Activated B cell treated with CpG ODN at 0.5 μM for 24 hours (primary cell): ENCODE measurements at places on chromosomes 7 and 10. TPM values are rescaled to one million over a fixed set of nuclear protein-coding genes. Genes with fewer than 3 reads are reported as not detected.

- no peaks in the 10 kb centered on the region for H3K27me3 ChIP-seq
- no peak overlapping the region for H3K4me3 ChIP-seq
- H3K4me1 ChIP-seq: no peaks in the 10 kb centered on the region
- no peaks in the 10 kb centered on the region for H3K36me3 ChIP-seq
- no peak overlapping the region for H3K27ac ChIP-seq
- no peak for DNase-seq
Measured at GRCh38 chr10:75050149-75050919, 61.1 kb upstream of the SAMD8 start.

DNA sequence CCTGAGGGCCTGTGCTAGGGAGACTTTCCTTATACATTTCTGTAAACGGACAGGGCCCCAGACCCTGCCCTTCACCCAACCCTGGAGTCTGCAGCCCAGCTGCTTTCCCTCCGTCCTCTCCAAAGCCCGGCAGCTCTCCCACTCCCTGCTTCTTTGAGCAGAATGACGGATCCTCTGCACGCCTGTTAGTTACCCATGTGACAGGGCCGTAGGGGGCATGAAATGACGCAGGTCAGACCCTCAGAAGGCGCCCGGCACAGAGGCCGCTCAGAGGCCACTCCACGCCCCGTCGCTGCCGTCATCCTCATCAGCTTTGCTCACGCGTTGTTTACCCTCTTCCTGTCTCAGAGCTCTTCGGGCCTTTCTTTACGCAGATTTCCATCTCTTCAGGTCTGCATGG is 60.2 kb upstream of the MKRN1 start:
- peaks cover 2% of the 10 kb centered on the region for H3K27me3 ChIP-seq
- H3K4me1 ChIP-seq: peaks cover 25% of the 10 kb centered on the region
- no peak overlapping the region for H3K4me3 ChIP-seq

GRCh38 chr7:111931016-111931517 is 275.1 kb downstream of the DOCK4 start:
- no peaks in the 10 kb centered on the region for H3K27me3 ChIP-seq
- DNase-seq: no peak
- no peaks in the 10 kb centered on the region for H3K36me3 ChIP-seq
- no peak overlapping the region for H3K27ac ChIP-seq

DNA sequence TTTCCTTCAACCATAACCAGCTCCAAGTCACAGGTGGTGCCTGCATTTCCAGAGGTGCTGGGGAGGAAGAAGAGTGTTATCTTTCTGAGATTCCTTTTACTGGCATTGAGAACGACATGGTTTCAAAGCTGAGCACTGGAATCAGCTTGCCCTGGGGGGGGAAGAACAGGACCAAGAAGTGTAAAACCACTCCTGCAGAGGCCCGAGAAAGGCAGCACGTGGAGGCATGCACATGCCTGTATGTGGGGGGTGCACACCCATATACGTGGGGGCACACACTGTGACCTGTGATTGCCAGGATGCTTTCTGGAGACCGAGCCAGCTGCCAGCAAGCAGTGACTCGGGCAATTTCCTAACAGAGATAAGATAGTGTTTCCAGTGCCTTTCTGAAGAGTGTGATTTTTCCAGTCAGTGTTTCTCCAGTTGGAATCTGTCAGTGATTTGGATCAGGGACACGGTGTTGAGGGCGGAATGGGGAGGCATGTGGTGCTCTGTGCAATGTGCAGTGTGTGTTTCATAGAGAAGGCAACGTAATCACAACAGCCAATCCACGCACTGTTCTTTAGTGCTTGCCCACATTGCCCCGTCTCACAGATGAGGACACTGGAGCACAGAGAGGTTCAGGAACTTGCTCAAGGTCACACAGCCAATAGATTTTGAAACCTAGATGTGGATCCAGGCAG is 4.2 kb downstream of the LRRC27 start:
- H3K27me3 ChIP-seq: no peaks in the 10 kb centered on the region
- H3K4me1 ChIP-seq: peaks cover 52% of the 10 kb centered on the region
- H3K27ac ChIP-seq: peak overlapping the region; percentile 64

GRCh38 chr7:93629291-93629801 is 54.8 kb upstream of the CALCR start:
- H3K27me3 ChIP-seq: peaks cover 8% of the 10 kb centered on the region
- DNase-seq: no peak
- no peaks in the 10 kb centered on the region for H3K36me3 ChIP-seq

DNA sequence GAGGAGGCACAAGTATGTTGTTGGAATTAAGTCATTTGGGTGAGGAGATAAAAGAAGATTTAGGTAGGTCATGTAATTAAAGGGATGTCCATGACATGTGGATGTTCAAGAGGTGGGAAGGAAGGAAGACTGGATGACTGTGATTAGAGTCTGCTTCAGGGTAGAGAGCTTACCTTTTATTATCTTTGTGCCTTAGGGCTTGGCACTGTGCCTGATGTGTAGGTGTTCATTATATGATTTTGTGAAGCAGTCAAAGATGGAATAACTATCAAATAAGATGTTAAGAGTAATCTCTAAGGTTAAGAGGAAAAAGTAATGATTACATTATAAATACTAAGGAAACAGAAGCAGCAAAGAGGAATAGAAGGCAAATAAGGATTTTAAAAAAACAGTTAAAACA is 97.8 kb downstream of the CDK14 start:
- H3K27ac ChIP-seq: no peak overlapping the region
- no peaks in the 10 kb centered on the region for H3K36me3 ChIP-seq
- H3K4me1 ChIP-seq: peaks cover 35% of the 10 kb centered on the region

GRCh38 chr10:1019362-1019761 is 6.3 kb downstream of the IDI2 start:
- no peaks in the 10 kb centered on the region for H3K4me1 ChIP-seq
- no peaks in the 10 kb centered on the region for H3K27me3 ChIP-seq
- H3K36me3 ChIP-seq: peaks cover 57% of the 10 kb centered on the region
- no peak overlapping the region for H3K27ac ChIP-seq
- no peak for DNase-seq

GRCh38 chr7:80078159-80078731 is 56.4 kb upstream of the GNAI1 start:
- peak overlapping the region; percentile 73 for H3K4me3 ChIP-seq
- DNase-seq: no peak
- no peaks in the 10 kb centered on the region for H3K27me3 ChIP-seq

DNA sequence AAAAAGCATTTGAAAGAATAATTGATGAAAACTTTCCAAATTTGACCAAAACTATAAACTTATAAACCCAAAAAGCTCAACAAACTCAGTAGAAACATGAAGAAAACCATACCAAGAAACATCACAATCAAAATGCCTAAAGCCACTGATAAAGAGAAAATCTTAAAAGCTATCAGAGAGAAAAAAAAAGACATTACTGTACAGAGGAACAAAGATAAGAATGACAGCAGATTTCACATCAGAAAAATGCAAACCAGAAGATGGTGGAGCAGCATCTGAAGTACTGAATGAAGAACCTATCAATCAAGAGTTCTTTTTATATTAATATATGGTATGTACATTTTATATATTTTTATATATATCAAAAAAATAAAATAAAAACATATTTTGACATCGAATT is 2.4 kb upstream of the GPAM start:
- no peak overlapping the region for H3K27ac ChIP-seq
- H3K4me1 ChIP-seq: peaks cover 21% of the 10 kb centered on the region
- no peaks in the 10 kb centered on the region for H3K27me3 ChIP-seq
- DNase-seq: no peak
- H3K36me3 ChIP-seq: peaks cover 17% of the 10 kb centered on the region

DNA sequence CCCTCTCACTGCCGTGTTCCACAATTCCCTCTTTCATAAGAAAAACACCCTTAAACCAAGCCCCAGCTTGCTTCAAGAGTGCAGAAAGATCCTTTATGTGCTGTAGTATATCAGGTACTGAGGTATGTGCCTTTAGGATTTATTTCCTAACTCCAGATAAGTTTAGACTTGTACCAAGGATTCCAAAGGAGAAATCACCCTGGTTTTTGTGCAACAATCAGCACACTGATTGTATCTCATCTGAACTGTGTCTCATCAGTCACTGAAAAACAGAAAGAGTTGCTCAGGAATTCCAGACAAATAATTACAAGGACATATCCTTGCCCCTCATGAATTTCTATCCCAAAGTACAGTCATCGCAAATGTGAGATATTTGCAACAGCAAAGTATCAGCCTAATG is 77.2 kb upstream of the PTPRZ1 start:
- H3K36me3 ChIP-seq: no peaks in the 10 kb centered on the region
- H3K27ac ChIP-seq: no peak overlapping the region
- H3K27me3 ChIP-seq: peaks cover 1% of the 10 kb centered on the region
- no peak overlapping the region for H3K4me3 ChIP-seq

DNA sequence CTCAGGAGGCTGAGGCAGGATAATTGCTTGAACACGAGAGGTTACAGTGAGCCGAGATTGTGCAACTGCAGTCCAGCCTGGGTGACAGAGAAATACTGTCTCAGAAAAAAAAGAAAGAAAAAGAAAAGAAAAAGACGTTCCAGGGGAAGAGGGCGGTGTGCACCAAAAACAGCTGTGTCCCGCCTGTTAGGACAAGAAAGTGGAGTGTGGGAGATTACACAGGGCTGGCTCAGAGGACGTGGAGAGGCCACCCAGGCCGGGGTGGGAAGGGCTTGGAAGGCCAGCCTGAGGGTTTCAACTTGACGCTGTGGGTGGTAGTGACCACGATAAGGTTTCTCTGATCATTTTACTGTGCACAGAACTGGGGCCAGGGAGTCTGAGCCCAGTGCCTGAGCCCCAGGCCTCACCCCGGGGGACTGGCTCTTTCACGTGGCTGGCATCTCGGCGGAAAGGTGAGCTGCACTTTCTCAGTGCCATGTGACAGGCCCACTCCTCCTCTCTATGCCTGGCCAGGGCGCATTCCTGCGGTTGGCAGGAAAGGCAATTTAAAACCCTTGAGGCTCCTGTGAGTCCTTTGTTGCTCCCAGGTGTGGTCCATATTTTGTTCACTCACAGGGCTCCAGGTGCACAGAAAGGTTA is 13.9 kb downstream of the RHBDD2 start:
- no peak for DNase-seq
- H3K4me3 ChIP-seq: no peak overlapping the region
- H3K27me3 ChIP-seq: no peaks in the 10 kb centered on the region
- H3K27ac ChIP-seq: no peak overlapping the region
- peaks cover 19% of the 10 kb centered on the region for H3K36me3 ChIP-seq
- no peaks in the 10 kb centered on the region for H3K4me1 ChIP-seq

DNA sequence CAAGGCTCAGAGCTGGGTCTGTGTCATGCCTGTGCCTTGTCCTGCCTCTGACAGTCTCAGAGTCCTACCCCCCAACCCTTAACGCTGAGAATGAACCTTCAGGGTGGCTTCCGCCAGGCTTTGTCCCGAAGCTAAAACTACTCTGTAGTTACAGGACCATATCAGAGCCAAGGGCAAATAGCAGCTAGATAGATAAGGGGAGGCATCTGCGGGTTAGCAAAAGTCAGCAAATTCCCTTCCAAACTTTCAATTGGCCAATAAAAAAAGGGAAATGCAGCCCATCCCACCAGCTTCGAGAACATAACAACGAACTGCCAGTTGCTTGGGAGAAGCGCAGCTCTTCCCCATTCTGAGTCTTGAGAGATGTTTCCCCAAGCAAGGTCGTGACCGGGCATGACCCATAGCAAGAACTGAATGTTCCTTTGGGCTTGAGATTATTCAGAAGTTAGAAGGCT is 17.7 kb downstream of the CCL24 start:
- no peak for DNase-seq
- no peak overlapping the region for H3K4me3 ChIP-seq
- peaks cover 13% of the 10 kb centered on the region for H3K27me3 ChIP-seq
- H3K36me3 ChIP-seq: no peaks in the 10 kb centered on the region

- H3K4me1 ChIP-seq: no peaks in the 10 kb centered on the region
- no peaks in the 10 kb centered on the region for H3K36me3 ChIP-seq
- H3K4me3 ChIP-seq: no peak overlapping the region
Measured at GRCh38 chr10:49629431-49629881, 15.6 kb downstream of the CHAT start.

DNA sequence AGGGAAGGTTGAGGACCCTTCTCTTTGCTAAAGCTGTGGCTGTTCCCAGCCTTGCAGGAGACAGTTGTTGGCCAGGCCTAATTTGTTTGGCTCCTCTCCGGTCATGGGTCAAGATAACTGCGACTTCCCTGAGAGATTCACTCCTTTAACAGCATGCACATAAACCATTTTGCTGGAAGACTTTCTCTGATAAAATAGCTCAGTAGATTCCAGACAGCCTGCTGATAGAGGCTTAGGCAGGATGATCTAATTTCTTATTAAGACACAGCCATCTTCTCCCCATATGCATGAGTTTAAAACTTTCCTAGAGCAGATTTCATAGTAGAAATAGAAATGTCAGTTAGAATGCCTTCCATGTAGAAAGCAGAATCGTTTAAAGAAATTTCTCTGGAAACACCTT is 181.9 kb downstream of the WNT2 start:
- no peak for DNase-seq
- no peak overlapping the region for H3K27ac ChIP-seq
- H3K27me3 ChIP-seq: no peaks in the 10 kb centered on the region
- H3K4me1 ChIP-seq: no peaks in the 10 kb centered on the region
- no peak overlapping the region for H3K4me3 ChIP-seq
- no peaks in the 10 kb centered on the region for H3K36me3 ChIP-seq

DNA sequence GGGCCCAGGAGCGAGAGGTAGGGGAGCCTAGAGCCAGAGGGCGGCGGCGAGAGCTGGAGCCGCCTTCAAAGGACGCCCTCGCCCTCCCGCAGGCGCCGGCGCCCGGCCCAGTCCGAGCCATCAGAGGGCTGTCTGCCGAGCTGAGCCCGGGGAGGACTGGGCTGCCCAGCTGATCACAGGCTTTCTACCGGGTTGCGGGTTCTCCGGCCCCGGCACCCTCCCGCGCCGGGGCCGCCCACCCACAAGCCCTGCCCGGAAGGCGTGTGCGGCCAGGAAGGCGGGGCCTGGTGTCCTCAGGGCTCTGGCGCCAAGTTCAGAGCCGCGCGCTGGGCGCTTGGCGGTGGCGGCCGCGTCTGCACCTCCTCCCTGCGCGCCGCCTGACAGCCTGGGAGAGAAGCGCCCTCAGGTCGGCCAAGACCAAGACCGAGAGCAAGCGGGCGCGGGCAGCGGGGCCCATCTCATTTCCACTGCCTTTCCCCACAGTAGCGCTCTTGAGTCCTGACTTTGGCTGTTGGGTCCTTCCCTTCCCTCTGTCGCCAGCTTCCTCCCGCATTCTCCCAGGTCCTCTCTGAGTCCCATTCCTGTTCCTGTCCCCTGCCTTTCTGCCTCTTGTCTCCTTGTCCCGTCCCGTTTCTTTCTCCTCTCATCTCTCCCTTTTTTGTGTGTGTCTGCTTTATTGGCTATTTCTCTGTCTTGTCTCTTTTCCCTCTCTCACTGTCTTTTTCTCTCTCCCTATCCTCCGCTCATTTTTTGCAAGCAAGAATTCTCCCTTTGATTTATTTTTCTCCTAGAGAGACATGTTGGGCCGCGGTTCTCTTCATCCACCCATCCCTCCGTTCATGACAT is 60.6 kb upstream of the MSMB start:
- H3K27ac ChIP-seq: no peak overlapping the region
- H3K36me3 ChIP-seq: no peaks in the 10 kb centered on the region
- peak; percentile 51 for DNase-seq
- peaks cover 11% of the 10 kb centered on the region for H3K27me3 ChIP-seq
- peak overlapping the region; percentile 84 for H3K4me3 ChIP-seq

GIMAP1 gene
- 0.29 and 0.89 TPM in 2 replicates for total RNA-seq

LRRC17 gene
- 0.16 and 0.34 TPM in 2 replicates for total RNA-seq

NPFFR1 gene
- not detected in 2 replicates for total RNA-seq

MBL2 gene
- not detected in 2 replicates for total RNA-seq

CPA2 gene
- total RNA-seq: not detected in 2 replicates

INMT gene
- total RNA-seq: 0.11 and 0.17 TPM in 2 replicates

SFTPD gene
- 0.29 TPM in 1 of 2 replicates, not detected in the other for total RNA-seq

STRA8 gene
- total RNA-seq: not detected in 2 replicates

SPDYE16 gene
- total RNA-seq: 0.59 TPM in 1 of 2 replicates, not detected in the other

CCDC3 gene
- total RNA-seq: 0.07 TPM in 1 of 2 replicates, not detected in the other

FGFBP3 gene
- 1.8 and 2.0 TPM in 2 replicates for total RNA-seq

SLC13A1 gene
- total RNA-seq: 0.05 TPM in 1 of 2 replicates, not detected in the other
